ENCODE measurements at places on chromosomes 5 and 9.

- no peak for DNase-seq
Observed at GRCh38 chr5:75484605-75485004, 26.8 kb downstream of the CERT1 start.

DNA sequence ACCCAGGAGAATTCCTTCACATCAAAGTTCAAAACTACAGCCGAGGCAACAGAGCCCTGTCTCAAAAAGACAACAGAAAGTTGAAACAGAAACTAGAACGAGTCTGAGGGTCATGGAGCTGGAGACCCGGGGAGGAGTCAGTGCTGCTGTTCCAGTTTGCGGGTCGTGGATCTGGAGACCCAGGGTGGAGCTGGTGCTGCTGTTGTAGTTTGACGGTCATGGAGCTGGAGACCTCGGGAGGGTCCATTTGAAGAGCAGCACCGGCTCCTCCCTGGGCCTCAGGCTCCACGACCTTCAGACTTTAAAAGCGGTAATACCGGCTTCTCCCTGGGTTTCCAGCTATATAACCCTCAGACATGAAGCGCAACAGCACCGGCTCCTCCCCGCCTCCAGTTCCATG is 13.0 kb upstream of the LCN15 start:
- no peak for DNase-seq

DNA sequence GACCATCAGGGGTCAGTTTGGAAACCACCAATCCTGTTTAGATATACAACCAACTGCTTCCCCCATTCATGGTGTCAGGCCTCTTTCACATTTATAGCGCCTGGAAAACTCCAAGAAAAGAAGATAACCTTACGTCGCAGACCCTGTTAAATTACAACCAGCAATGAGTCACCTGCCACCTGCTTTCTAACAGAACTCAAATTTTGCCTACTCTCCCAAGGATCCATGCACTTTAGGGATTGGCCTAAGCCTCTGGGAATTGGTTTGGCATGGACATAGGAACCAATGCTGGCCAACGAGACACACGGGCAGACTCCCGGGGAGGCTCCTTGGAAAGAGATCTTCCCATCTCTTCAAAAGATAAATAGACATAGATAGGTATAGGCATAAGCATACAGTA is 87.0 kb downstream of the FEM1C start:
- no peak for DNase-seq

DNA sequence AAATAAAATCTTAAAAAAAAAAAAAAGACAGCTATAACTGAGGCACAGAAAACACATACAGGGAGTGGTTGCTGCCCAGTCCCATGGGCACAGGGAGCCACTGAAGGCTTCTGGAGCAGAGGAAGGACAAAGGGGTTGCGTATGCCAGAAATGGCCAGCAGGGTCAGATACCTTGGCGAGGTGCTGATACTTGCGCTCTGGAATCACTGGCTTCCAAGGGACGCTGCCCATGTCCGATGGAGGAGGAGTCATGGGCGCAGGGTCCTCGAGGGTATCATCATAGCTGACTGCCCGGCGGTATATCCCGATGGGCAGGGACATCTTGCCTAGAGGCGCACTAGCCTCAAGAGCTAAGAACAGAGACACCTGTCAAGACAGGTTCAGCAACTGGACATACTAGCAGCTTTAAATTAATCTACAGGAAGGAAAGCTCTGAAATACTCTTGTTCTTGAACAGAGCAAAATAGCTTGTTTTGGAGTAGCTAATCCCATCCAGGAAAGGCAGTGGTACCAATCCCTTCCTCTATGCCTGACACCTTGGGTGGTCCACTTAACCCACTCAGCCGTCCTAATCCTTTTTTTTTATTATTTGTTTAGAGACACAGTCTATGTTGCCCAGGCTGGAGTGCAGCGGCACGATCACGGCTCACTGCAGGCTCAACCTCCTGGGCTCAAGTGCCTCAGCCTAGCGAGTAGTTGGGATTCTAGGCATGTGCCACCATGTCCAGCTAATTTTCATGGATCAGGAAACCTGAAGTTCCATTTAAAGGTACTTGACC is 6.0 kb downstream of the KIAA1191 start:
- DNase-seq = no peak

DNA sequence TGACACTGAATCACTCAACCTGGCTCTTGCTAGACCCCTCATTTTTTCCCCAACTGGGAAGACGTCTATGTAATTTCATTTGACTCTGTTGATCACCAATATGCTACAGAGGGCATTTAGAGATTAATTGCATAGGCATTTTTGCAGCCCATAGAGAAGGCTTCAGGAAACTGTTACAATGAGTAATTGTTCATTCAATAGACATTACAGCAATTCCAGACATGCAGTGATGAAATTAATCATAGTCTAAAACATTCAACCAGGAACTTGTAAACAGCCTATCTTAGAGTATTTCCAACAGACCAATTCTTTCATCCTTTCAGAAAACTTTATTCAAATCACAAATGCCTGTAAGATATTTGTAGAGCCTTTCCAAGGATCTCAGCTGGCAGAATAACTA is 122.3 kb downstream of the MARCHF11 start:
- no peak for DNase-seq

Data from hematopoietic multipotent progenitor cell treated with erythropoietin and hydrocortisone succinate and interleukin-3 and kit ligand, for 15 days (in vitro differentiated cells).